Left lung (tissue), 14 donors: ENCODE measurements at places on chromosomes 7 and 10. TPM values are rescaled to one million over a fixed set of nuclear protein-coding genes. Genes with fewer than 3 reads are reported as not detected.

Gene CTAGE4
- 5.0 TPM for total RNA-seq

Gene IGFBP3
- 33.8 TPM for total RNA-seq

DNA sequence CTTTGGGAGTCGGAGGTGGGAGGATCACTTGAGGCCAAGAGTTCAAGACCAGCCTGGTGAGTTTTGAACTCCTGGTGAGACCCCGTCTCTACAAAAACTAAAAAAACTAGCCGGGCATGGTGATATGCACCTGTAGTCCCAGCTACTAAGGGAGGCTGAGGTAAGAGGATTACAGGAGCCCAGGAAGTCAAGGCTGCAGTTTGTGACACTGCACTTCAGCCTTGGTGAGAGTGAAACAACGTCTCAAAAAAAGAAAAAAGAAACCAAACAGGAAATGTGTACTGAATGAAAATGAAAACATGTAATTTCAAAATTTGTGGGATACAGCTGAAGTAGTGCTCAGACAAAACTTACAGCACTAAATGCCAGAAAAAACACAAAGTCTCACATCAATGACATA, 7.6 kb downstream of the ARHGAP12 start:
- no peaks in the 10 kb centered on the region for H3K27me3 ChIP-seq
- H3K4me3 ChIP-seq, result no peak overlapping the region
- no peak overlapping the region for H3K27ac ChIP-seq
- H3K4me1 ChIP-seq, result peaks cover 15% of the 10 kb centered on the region
- no peak for DNase-seq

GRCh38 chr10:126736727-126737126, 66.2 kb upstream of the C10orf90 start:
- no peaks in the 10 kb centered on the region for H3K36me3 ChIP-seq
- no peak overlapping the region for H3K4me3 ChIP-seq
- DNase-seq, result no peak
- no peak overlapping the region for H3K27ac ChIP-seq
- H3K27me3 ChIP-seq, result no peaks in the 10 kb centered on the region
- H3K4me1 ChIP-seq, result no peaks in the 10 kb centered on the region

Gene CALHM1
- not detected for total RNA-seq

DNA sequence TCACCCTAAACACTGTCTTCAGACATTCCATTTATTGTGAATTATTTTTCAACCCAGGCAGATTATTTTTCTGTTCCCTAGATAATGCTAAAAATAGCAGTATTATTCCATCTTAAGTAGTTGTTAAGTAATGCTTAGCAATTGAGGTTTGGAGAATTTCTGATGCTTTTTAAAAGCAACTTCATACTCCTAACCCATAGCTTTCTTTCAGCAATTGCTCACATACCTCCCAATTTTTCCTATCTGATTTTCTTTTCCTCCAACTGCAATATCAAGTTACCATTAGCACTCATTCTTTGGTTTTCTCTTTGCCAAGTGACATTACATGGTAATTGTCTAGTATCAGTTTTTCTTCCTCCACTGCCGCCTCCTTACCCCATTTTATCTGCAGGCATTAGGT, 104.7 kb downstream of the GPR85 start:
- H3K27ac ChIP-seq, result no peak overlapping the region
- no peak overlapping the region for H3K4me3 ChIP-seq
- no peaks in the 10 kb centered on the region for H3K27me3 ChIP-seq
- no peaks in the 10 kb centered on the region for H3K36me3 ChIP-seq
- no peak for DNase-seq

Gene FOXL3
- not detected for total RNA-seq

Gene UCMA
- not detected for total RNA-seq

GRCh38 chr7:41685684-41686083, 17.2 kb downstream of the INHBA start:
- no peak overlapping the region for H3K4me3 ChIP-seq
- H3K36me3 ChIP-seq, result no peaks in the 10 kb centered on the region
- no peaks in the 10 kb centered on the region for H3K27me3 ChIP-seq
- H3K4me1 ChIP-seq, result no peaks in the 10 kb centered on the region

Gene NOBOX
- not detected for total RNA-seq

- no peaks in the 10 kb centered on the region for H3K36me3 ChIP-seq
- H3K27ac ChIP-seq, result no peak overlapping the region
- no peaks in the 10 kb centered on the region for H3K4me1 ChIP-seq
- H3K4me3 ChIP-seq, result no peak overlapping the region
- H3K27me3 ChIP-seq, result no peaks in the 10 kb centered on the region
- no peak for DNase-seq
Observed at GRCh38 chr7:143248761-143249354, 14.4 kb upstream of the GSTK1 start.
